Bone marrow (tissue), 2 donors: ENCODE measurements at places on chromosomes 7 and 10.

- no peak for DNase-seq
These were observed 49.8 kb downstream of the KLF6 start for GRCh38 chr10:3735175-3735574.

DNA sequence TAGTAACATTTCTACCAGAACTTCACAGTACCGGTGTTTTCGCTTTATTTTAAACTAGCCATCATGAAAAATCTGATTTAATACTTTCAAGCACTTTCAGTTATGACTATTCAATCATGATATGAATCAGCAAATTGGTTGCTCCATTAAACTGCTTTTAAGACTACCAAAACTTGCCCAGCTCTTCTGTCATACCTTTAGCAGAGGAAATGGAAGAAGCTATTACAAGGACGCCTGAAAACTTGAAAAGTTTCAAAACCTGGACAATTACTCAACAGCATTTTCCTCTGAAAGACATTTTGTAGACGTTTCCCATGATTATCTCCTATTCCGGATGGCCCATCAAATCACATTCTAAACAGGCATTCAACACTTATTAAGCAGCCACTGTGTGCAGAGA, 2.0 kb downstream of the JAZF1 start:
- DNase-seq = no peak

- DNase-seq = no peak
These were observed 97.9 kb upstream of the KLF14 start for GRCh38 chr7:130831817-130832481.

DNA sequence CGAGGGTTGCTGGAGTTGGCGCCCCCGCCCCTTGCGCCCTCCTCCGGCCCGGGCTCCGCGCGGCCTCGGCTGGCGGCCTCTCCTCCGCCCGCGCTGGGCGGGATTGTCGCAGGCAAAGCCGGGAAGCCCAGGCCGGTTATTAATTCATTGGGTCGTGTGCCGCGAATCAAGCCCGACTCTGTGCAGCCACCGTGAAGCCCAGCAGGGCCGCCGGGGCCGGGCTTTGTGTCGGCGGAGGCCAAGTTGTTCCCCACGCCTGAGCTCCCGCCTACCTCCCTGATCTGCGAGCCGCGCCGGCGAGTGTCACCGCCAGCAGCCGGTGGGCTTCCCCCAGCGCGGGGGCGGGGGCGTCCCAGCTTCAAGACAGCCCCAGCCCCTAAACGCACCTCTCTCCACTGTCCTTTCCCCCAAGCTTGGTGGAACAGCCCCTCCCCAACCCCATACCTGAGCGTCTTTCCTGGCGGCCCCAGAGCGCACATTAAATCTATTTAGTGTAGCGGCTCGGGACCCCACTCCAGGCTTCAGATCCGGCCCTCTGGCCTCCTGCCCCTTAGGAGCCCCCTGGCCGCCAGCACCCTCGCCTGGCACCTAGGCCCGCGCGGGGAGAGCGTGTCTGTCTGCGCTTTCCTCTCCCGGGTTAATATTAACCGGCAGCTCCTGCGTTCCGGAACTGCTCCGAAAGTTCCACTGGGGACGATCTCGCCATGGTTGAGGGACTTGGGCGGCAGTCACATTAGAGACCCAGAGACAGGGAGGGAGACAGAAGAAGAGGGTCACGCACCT, 3.5 kb downstream of the SHH start:
- DNase-seq = no peak

DNA sequence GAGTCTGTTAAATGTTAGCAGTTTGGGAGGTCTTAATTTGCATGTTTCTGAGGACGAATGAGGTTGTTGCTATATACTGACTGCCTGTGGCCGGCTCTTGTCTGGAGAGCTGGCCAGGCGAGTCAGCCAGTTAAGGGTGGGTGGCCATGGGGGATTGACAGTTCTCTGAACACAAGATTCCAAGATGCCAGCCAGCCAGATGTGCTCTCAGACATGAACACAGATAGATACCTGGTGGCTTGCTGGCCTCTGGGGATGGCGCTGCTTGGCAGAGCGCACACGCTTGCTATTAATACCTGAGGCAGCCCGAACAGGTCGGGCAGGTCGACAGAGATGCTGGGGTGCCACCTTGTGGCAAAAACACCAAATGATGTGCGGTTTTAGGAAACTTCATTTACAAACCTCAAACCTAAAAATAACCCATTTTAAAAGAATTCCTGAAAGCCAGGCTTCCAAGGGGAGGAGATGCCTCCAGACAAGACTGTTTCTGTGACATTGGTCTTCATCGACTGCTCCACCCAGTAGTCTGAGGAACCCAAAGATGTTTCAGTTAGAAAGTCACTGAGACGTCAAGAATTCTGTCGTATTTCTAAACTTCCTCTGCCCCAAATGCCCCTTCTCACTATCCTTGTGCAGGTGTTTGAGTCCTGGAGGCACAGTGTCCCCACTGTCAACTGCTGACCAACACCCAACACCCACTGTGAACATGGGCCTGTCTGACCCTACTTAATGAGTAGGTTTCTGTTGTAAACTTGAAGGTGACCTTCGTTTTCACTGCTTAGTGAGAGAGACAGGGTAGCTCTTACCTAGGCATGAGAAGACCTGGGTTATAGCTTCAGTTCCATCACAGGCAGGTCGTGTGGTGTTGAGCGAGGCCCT, 123.4 kb downstream of the NT5C2 start:
- DNase-seq = no peak

- DNase-seq = no peak
These were observed 1.4 kb downstream of the HSPA12A start for GRCh38 chr10:116740971-116741370.

GRCh38 chr7:2205036-2205780, 27.5 kb downstream of the MAD1L1 start:
- DNase-seq = no peak

- DNase-seq = no peak
These were observed 140.7 kb upstream of the CALCR start for GRCh38 chr7:93715234-93715633.

DNA sequence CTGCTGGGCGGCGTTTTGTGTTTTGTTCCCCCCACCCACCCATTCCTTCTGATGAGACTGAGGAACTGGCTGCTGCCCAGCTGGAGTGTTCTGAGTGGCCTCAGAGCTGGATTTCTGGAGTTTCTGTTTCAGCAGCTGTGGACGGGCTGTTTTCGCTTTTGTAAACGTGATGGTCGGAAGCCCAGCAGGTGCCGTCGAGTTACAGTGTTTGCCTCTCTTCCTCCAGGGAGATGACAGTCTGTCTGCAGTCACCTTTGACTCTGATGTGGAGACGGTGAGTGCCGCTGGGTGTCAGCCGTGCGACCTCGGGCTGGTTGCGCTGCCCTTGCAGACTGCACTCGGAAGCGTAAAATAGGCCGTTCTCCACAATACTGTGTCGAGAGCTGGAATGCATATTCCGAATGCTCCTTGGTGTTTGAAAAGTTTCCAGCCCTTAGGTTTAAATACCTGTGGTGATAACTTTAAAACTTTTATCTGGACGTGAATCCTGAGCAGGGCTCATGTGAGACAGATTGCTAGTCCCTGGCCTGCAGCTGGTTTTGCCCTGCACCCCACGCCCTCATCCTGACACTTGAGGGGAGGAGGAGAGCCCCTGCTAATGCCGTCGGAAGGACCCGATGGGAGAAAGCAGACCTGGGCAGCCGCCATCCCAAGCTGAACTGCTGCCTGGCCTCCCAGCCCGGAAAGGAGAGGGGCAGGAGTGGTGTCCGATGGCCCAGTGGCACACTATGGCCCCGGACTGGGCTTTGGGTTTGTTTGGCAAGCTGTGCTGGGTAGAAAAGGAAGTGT, 8.3 kb downstream of the IQCE start:
- peak; percentile 12 for DNase-seq

DNA sequence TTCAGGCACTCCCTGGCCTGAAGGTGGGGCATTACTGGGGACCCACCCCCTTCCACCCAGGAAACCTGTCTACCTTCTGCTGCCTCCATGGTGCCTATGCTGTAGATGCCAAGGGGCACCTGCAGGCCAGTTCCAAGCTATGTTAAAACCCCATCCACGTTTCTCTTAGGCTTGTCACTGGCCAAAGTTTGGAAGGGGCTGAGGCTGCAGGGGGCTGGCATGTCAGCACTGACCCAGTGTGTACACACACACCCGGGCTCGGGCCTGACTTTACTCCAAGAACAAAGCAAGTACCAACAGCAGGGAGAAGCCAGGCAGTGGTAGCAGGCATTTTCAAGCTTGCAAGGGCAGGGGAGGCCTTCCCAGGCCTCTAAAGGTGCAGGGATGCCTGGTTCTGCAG, 53.8 kb upstream of the PCDH15 start:
- DNase-seq = no peak

GRCh38 chr10:29888321-29888720, 171.1 kb downstream of the JCAD start:
- DNase-seq = no peak

DNA sequence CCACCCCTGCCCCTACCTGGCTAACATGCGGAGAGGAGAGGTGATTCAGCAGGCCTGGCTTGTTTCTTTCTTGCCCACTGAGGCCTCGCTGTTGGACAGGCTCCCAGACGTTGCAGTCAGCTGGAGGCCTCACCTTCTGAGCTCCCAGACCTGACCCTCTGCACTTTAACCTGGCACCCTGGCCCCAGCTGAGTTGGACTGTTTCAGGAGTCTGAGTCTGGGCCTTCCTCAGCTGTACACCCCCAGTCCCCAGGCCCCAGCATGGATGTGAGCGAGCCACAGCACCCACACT, 35.0 kb downstream of the UNC5B start:
- DNase-seq = no peak

DNA sequence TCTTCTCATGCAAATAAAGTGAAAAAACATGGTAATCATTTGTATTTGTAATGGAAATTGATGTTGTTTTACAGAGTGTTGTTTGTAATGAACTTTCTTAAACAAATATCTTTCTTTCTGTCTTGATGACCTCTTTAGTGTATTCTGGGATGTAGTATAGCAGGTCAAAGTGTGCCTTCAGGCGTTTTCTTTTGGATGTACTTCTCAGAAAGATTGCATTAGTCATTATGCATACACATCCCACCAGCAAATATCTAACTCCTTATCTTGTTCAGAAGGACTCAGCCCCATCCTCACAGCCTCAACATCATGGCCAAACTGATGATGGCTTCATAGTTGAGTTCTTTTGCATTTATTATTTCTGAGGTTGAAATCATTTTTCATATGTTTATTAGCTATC, 124.7 kb downstream of the LRRC18 start:
- no peak for DNase-seq

DNA sequence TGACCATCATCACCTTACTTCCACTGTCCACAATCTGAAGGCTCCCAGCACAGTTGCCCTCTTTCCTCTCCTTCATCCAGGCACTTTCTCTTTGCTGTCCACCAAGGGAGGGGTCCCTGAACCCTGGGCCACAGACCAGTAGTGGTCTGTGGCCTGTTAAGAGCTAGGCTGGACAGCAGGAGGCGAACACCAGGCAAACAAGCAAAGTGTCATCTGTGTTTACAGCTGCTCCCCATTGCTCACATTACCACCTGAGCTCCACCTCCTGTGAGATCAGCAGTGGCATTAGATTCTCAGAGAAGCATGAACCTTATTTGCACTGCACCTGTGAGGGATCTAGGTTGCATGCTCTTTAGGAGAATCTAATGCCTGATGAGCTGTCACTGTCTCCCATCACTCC, 27.7 kb downstream of the FZD1 start:
- no peak for DNase-seq

DNA sequence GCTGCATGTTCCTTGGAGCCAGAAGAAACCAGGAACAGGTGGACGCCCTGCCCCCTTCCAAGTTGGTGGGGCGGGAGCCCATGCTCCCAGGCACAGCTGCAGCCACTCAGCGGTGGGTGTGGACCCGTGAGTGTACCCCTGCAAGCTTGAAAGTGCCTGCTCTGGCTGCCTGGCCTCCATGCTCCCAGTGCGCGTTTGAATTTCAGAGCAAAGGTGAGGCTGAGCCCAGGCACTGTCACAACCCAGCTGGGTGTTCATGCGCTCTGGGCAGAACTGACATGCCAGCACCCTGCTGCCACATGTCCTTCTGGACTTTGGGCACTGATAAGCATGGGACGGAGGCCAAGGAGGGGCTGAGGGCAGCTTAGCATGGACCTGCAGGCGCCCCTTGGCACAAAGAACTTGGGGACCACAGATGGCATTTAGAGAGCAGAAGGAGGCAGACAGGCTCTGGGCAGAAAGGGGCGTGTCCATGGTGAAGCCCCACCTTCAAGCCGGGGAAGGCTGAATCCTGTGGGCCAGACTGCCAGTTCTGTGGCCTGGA, 402.0 kb upstream of the NRG3 start:
- no peak for DNase-seq

DNA sequence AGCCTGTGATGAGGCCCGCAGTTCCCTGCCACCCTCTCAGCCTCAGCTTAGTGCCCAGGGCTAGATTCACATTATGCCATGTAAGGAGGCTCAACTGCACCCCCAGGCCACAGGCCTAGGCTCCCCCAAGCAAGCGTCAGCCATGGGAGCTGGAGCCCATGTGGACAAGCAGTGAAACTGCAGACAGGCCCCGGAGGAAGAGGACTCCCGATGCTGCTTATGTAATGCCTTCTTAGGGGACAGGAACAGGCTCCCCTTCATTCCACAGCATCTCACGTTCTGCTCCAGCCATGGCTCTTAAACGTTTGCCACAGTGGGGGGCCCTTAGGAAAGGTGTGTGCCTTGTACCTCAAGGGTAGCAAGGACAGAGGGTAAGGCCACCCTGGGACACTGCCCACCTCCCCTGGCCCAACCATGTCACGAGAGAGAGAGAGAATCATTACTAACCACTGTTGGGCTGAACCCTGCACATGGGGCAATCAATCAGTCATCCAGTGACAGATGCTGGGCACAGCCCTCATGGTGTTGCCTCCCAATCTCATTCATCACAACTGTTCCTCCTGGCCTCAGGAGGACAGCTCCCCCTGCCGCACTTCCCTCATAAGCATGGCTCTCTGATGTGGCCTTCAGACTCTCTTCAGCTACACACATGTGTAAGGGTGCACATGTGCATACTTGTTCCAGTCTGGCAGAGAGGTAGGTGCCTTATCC, 263.0 kb downstream of the GRID1 start:
- no peak for DNase-seq

- DNase-seq = no peak
These were observed 385 bp upstream of the C10orf90 start for GRCh38 chr10:126670895-126671261.

DNA sequence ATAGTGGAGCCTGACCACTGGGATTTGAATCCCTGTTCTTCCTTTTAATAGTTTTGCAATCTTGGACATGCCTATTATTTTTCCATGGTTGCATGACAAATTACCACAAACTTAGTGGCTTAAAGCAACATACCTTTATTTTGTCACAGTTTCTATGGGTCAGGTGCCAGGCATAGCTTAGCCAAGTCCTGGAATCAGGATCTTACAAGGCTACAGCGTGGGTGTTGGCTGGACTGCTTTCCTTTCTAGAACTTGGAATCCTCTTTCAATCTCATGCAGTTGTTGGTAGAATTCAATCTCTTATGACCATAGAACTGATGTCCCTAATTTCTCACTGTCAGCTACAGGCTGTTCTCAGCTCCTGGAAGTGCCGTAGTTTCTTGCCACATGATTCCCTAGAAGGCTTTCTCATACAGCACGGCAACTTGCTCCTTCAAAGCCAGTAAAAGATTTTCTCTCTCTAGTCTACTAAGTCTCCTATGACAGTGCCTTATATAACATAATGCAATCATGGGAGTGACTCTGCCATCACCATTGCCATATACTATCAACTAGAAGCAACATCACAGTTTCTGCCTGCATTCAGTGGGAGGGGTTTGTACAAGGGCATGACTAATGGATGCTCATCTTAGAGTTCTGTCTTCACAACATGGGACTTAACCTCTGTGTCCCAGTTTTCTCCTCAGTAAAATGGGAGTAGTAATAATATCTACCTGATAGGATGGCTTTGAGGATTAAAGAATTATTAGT, 243.4 kb upstream of the FZD1 start:
- no peak for DNase-seq
